Anterior cingulate cortex (tissue), 58 donors: ENCODE measurements at places on chromosomes 5 and 9.

- no peak for DNase-seq
These were observed 27.9 kb downstream of the RHOBTB3 start for GRCh38 chr5:95759005-95759404.

DNA sequence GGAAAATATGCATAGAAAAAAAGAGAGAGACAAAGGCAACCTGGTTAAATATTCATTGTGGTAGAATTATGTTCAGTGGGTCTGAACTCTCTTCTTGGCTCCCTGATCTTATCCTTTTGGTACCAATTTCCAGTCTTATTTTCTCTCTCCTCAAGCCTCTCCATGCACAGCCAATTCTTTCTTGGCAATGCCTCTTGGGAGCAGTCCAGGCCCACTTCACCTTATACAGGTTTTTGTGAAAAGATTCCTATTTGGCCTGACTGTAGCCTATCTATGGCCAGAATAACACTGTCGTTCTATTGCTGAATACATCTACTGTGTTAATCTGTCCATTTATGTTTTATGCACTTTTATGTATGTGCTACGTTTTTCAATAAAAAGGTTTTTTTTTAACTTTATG is 2.7 kb downstream of the ELOVL7 start:
- no peak for DNase-seq

DNA sequence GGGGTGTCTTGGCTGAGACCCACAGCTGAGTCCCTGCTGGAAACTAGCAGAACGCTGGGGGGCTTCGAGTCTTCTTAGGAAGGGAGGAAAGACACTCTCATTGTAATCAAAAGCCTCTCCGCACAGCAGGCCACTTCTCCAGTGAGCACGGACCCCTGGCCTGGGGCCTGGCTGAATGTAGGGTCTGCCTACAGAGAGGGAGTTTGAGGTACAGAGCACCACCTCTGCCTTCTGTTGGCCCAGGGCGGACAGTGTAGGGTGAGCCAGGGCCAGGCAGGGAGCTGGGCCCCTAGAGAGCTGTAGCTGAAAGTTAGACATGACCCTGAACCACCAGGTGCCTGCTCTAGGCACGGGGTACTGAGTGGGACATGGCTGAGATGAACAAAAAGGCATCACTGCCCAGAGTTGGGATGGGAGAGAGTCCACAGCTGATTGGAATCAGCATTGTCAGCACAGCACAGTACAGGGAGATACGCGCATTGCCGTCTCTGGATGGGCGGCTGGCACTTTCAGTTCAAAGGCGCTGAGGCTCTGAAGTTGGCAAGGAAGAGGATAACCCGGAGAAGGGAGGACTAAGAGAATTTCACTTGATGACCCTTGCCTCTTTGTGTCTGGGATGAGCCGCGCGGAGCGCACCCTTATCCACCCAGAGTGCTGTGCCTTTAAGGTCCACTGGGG is 363 bp upstream of the SLC25A48 start:
- no peak for DNase-seq

- DNase-seq = no peak
These were observed 699.6 kb downstream of the TAF11L14 start for GRCh38 chr5:18333841-18334240.

DNA sequence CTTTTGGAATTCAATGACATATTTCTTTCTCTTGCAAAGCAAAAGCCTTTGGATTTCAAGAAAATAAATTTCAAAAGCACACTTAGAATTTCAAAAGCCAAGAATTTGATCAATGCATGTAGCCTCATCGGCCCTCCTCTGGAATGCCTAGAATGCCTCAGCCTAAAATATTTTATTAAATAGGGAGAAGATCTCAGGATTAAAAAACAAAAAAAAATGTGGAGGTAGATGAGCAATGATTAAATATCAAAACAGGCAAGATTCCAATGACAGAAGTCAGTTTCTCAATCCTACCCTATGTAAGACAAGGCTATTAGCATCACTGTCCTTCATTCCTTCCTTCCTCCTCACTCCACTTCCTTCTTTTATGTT is 169.0 kb downstream of the CDH6 start:
- DNase-seq = no peak
